ENCODE measurements at places on chromosomes 2 and 18. TPM values are rescaled to one million over a fixed set of nuclear protein-coding genes. Genes with fewer than 3 reads are reported as not detected.

Gene TRIM43
- not detected for total RNA-seq

Gene TPRKB
- 38.5 TPM for total RNA-seq

Gene SOS1
- 74.5 TPM for total RNA-seq

Gene GPR17
- total RNA-seq: not detected

Gene CD302
- 0.54 TPM for total RNA-seq

Gene EVX2
- total RNA-seq: not detected

Gene LYG1
- 2.1 TPM for total RNA-seq

Gene B4GALT6
- total RNA-seq: 2.8 TPM

Gene ASAP2
- total RNA-seq: 0.83 TPM

DNA sequence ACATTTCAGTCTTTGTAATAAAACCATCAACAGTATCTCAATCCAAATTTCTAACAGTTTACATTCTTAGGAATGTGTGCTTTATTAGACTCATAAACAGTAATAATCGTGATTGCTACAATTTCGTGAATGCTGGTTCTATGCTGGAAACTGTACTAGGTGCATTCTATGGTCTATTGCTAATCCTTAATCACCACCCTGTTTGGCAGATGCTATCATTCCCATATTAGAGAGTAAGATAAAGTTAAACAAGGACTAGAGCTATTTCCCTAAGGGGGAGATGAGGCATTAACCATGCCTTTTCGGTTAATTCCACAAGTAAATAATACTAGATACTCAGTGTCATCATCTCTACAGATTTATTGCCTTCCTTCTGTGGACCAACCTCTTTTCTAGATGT lies 244.0 kb downstream of the PAX3 start:
- no peak overlapping the region for H3K27ac ChIP-seq
- no peaks in the 10 kb centered on the region for H3K4me1 ChIP-seq
- H3K4me3 ChIP-seq: no peak overlapping the region
- H3K36me3 ChIP-seq: no peaks in the 10 kb centered on the region
- H3K27me3 ChIP-seq: peaks cover 19% of the 10 kb centered on the region

- peak; percentile 53 for DNase-seq
- no peak overlapping the region for H3K27ac ChIP-seq
- no peaks in the 10 kb centered on the region for H3K4me1 ChIP-seq
Observed at GRCh38 chr2:72895759-72896281, 8.6 kb downstream of the SPR start.

DNA sequence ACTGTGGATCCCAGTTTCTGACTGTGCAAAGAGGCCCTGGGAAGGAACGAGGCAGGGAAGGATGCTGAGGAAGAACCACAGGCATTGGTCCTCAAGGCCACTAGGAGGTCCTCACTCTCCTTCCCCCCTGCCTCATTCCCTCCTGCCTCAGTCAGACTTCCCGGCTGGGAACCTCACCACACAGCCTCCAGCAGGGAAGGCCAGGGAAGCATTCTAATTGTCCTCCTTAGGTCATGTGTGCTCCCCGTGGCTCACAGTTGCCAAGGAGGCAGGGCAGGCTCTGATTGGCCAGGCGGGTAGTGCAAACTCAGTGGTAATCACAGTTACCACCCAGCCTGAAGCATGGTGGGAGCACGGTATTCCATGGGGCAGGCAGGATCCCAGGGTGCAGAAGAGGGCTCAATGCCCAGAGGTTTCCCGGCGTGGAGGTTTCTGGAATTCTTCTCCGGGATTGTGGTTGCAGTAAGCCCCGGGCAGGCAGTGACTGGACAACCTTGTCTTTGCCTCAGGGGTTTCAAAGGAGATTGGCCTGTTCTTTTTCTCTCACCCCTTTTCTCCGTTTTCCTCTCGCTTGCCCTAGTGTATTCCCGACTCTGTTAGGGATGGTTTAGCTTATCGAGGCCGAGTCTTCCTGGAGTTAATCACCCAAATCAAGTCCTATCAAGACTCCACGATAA lies 27.1 kb downstream of the FER1L5 start:
- peaks cover 16% of the 10 kb centered on the region for H3K27me3 ChIP-seq
- no peak for DNase-seq
- no peaks in the 10 kb centered on the region for H3K36me3 ChIP-seq
- no peak overlapping the region for H3K27ac ChIP-seq
- H3K4me1 ChIP-seq: no peaks in the 10 kb centered on the region
- no peak overlapping the region for H3K4me3 ChIP-seq

DNA sequence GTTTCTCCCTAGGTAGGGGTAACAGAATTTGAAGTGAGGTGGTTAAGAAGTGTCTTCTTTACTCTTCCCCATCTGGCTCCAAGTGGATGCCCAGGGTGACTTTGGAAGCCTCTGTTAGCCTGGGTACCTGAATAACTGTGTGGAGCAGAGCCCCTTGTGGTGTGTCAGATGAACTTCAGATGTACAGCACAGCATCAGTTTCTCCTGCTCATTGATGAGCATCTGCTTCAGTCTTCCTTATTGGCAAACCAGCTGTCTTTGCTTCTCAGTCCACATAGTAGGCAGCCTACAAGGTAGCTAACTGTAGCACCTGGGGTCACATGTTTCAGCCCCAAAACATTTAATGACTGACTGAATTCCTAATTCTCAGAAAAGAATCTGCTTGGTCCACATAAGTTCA lies 56.2 kb upstream of the ATP8B1 start:
- no peak overlapping the region for H3K27ac ChIP-seq
- no peaks in the 10 kb centered on the region for H3K36me3 ChIP-seq
- H3K4me1 ChIP-seq: no peaks in the 10 kb centered on the region

- no peak overlapping the region for H3K27ac ChIP-seq
- DNase-seq: no peak
- no peaks in the 10 kb centered on the region for H3K36me3 ChIP-seq
- H3K4me3 ChIP-seq: no peak overlapping the region
Observed at GRCh38 chr2:79370976-79371538, 141.8 kb upstream of the CTNNA2 start.

DNA sequence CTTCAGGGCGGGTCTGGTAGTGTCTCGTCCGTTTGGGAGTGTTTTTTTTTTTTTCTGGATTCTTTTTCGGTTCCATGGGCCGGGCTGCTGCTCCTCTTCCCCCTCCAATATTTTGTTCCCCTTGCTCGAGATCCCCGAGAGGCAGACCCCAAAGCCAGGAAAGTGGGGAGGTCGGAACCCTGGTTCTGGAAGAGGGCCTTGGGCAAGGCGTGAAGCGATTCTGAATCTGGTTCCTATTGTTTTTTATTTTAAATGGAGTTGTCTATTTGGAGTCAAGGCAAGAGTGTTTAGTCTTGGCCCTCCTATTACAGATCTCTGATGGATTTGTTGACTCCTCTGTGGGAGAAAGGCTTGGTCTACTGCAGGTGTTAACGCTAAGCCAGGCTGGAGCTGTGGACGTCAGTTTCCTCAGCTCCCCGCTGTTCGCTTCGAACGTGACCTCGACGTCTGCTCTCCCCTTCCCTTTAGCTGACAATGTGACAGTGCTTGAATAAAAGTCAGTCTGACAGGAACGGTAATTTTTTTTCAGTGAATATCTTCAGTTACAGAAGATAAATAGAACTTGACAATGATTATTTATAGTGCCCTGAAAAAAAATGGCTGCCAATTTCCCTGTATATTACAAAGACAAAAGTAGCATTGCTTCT lies 683 bp upstream of the DNAJC27 start:
- peaks cover 9% of the 10 kb centered on the region for H3K36me3 ChIP-seq
- H3K27me3 ChIP-seq: no peaks in the 10 kb centered on the region
- H3K4me1 ChIP-seq: peaks cover 13% of the 10 kb centered on the region
- DNase-seq: peak; percentile 83

- no peak overlapping the region for H3K27ac ChIP-seq
- peaks cover 24% of the 10 kb centered on the region for H3K36me3 ChIP-seq
- H3K27me3 ChIP-seq: no peaks in the 10 kb centered on the region
Observed at GRCh38 chr18:47817795-47818077, 112.7 kb downstream of the SMAD2 start.

DNA sequence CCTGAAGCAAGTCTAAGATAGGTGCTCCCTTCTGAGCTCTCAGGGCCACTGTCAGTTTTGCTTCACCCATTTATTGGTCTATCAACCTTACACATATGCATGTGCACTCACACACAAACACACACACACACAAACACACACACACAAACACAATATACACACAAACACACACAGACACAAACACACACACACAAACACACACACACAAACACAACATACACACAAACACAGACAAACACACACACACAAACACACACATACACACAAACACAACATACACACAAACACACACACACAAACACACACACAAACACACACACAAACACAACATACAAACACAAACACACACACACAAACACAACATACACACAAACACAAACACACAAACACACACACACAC lies 181.6 kb upstream of the KLHL29 start:
- no peaks in the 10 kb centered on the region for H3K27me3 ChIP-seq
- H3K36me3 ChIP-seq: no peaks in the 10 kb centered on the region
- no peak for DNase-seq
- no peak overlapping the region for H3K27ac ChIP-seq

GRCh38 chr2:200800458-200800857 lies 11.3 kb upstream of the BZW1 start:
- peaks cover 7% of the 10 kb centered on the region for H3K27me3 ChIP-seq
- DNase-seq: no peak
- H3K27ac ChIP-seq: no peak overlapping the region
- no peak overlapping the region for H3K4me3 ChIP-seq
- H3K36me3 ChIP-seq: peaks cover 2% of the 10 kb centered on the region

GRCh38 chr2:123791684-123792083 lies 233.4 kb upstream of the CNTNAP5 start:
- no peak for DNase-seq
- no peaks in the 10 kb centered on the region for H3K4me1 ChIP-seq
- no peak overlapping the region for H3K27ac ChIP-seq
- H3K36me3 ChIP-seq: no peaks in the 10 kb centered on the region

- H3K36me3 ChIP-seq: no peaks in the 10 kb centered on the region
- no peaks in the 10 kb centered on the region for H3K27me3 ChIP-seq
- H3K27ac ChIP-seq: no peak overlapping the region
- no peak for DNase-seq
- no peaks in the 10 kb centered on the region for H3K4me1 ChIP-seq
Observed at GRCh38 chr18:68178921-68179320, 536.0 kb downstream of the TMX3 start.

DNA sequence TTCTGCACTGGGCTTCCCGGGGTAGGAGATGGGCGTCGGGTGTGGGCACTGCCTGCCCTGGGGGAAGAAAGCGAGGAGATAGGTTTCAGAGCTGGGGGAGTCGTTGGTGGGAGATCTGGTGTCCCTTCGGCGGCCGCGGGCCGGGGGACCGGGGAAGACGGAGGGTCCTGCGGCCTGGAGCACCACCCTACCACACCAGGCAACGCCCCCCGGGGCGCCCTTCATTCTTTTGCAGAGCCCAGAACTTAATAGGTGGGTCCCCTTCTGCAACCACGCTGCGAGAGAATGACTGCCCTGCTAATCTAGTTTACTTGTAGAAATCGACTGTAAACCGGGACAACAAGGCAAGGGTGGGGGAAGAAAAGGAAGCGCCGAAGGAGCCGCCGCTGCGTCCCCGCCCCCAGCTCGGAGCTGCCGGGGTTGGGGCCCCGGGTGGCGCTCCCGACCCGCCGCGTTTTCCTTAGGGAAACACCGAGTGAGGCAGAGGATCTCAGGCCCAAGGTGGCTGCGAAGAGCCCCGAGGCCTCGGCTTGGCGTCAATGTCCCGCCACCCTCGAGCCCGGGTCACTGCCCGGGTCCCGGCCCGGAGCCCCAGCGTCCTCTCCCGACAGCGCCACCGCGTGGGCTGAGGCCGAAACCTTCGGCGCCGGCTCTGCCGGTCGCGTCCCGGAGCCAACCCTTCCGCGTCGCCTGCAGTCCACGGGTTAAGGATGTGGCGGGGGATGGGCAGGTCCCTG lies 5.4 kb upstream of the SATB2 start:
- H3K4me3 ChIP-seq: peak overlapping the region; percentile 51
- peaks cover 15% of the 10 kb centered on the region for H3K4me1 ChIP-seq
- DNase-seq: peak; percentile 85
- H3K36me3 ChIP-seq: peaks cover 9% of the 10 kb centered on the region
- peak overlapping the region; percentile 29 for H3K27ac ChIP-seq
- H3K27me3 ChIP-seq: peaks cover 69% of the 10 kb centered on the region

DNA sequence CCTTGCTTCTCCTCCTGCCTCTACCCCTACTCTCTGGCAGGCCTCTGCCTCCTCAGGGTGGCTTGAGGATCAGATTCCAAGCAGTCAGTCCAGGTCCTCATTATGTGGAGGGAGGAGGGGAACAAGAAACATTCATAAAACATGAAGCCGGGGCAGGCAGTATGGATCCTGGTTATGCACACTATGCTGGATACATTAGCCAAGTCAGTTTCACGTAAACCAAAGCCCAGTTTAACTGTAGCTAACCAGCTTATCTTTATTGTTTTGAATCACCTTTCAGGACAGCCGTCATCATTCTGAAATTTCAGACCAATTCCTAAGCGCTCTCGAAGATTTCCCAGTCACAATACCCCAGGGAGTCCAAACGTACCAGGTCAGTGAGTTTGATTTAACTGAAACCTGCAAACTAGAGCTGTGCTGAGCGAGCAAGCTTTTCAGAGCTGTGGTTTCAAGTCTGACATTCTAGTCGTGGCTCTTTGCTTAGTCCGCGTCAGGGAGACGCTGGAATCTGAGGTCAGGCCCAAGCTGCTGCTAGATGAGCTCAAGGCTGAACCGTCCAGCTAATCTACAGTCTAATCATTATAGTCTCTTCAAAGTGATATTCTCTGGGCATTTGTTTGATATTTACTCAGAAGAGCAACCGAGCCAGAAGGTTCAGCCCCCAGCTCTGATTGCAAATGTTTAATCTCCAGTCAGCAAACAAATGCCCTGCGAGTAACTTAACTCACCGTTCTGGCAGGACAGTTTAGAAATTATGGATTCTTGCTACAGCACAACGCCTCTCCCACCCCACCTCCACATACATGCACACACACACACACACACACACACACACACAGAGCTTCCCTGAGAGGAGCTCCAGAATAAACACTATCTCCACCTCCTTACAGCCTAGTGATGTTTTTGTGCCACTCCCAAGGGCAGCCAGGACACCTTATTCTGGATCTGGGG lies 63.8 kb upstream of the BZW1 start:
- no peaks in the 10 kb centered on the region for H3K36me3 ChIP-seq
- no peak overlapping the region for H3K27ac ChIP-seq
- no peak overlapping the region for H3K4me3 ChIP-seq
- no peak for DNase-seq
- H3K4me1 ChIP-seq: no peaks in the 10 kb centered on the region
